T-helper 2 cell treated with Interferon-gamma antibody and Interleukin-4, amounts not matched to agents 5 μg/mL and 100 μg/mL, for 36 hours (primary cell): ENCODE measurements at places on chromosomes 7 and 10.

DNA sequence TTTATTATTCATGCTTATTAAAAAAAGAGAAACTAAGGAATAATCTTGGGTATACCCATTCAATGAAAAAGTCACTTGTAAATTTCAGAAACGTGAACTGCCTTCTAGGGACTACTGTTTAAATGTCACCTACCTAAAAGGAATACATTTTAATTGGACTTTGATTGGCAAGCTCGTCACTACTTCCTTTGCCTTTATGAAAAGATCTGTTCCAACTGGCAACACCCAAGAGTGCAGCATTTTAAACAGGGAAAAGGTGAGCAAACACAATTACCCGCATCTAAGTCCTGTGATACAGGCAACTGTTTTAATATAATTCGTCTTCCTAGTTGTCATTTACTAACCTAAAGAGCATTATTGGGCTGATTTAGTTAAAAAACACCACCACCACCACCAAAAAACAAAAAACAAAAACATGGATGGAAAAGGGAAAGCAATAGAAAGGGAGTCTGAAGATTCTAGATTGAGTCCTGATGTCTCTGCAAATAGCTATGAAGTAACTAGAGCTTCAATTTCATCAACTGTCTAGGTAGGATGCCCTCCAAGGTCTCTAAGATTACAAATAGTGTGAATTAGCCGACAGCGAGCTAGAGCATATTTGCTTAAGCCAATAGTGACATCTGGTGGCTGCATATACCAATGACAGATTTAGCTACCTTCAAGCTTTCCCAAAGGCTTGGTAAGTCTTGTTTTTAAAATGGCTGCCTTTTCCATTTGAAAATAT is 33.8 kb upstream of the ICA1 start:
- peak; percentile 15 for DNase-seq

GRCh38 chr10:6399231-6399741 is 180.8 kb downstream of the PRKCQ start:
- DNase-seq: no peak

GRCh38 chr7:379456-380138 is 89.6 kb downstream of the FOXL3 start:
- DNase-seq: no peak

GRCh38 chr10:12445701-12446334 is 96.5 kb downstream of the CAMK1D start:
- no peak for DNase-seq

GRCh38 chr10:26550774-26551526 is 112.8 kb downstream of the APBB1IP start:
- no peak for DNase-seq

DNA sequence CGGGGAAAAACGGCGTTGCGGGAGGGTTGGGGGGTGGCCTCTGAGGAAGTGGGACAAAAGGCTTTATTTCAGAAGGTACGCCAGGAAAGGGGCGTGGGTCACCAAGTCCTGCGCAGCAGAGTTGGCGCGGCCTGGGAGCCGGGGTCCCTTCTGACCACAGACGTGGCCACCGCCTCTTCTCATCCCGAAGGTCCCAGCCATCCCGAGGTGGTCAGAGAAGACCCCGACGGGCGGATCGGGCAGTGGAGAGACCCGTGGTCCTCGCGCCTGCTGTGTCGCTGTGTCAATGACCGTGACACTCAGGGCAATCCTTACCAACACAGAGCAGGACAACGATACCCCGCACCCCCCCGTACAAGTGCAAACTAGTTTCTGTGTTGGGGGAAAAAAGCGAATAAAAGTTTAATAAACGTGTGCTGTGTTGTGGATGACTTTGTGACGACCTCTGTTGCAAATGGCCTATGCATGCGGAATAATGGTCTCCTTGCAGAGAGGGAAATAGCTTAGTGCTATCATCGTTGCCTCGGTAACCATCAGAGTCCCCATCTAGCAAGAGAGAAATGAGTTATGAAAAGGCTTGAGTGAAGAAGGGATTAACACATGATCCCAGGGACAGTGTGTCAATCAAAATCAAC is 19.4 kb upstream of the GATA3 start:
- no peak for DNase-seq

GRCh38 chr7:38312821-38313220 is 39.4 kb upstream of the TARP start:
- DNase-seq: no peak

DNA sequence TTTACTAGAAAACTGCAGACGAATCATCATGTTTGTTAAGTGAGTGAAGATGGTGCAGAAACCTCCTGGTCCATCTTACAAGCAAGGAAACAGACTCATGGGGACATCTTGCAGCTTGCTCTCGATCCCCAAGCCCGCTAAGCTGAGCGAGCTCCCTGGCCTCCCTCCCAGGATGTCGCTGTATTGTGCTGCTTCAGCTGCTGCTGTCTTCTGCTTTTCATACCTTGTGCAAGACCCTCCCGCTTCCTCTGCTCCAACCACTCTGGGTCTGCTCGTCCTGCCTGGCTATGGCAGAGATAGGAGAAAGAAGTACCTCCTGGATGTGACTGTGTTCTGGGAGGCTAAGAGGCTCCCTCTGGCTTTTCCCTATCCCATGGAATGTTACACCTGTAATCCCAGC is 285.2 kb upstream of the FZD8 start:
- DNase-seq: no peak

- DNase-seq: no peak
These were observed 67.7 kb downstream of the ARHGAP22 start for GRCh38 chr10:48536916-48537890.
